ENCODE measurements at places on chromosomes 7 and 10.
A peak's percentile ranks its signal among the peaks of the same experiment; 100 is the strongest.

DNA sequence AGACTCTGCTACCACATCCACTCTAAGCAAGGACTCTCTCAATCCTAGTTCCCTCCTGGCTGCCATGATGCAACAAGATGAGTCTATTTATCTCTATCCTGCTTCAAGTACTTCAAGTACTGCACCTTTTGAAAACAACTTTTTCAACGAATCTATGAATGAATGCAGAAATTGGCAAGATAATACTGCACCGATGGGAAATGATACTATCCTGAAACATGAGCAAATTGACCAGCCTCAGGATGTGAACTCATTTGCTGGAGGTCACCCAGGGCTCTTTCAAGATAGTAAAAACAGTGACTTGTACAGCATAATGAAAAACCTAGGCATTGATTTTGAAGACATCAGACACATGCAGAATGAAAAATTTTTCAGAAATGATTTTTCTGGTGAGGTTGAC lies 40.7 kb downstream of the AHR start:
- no peak for DNase-seq

DNA sequence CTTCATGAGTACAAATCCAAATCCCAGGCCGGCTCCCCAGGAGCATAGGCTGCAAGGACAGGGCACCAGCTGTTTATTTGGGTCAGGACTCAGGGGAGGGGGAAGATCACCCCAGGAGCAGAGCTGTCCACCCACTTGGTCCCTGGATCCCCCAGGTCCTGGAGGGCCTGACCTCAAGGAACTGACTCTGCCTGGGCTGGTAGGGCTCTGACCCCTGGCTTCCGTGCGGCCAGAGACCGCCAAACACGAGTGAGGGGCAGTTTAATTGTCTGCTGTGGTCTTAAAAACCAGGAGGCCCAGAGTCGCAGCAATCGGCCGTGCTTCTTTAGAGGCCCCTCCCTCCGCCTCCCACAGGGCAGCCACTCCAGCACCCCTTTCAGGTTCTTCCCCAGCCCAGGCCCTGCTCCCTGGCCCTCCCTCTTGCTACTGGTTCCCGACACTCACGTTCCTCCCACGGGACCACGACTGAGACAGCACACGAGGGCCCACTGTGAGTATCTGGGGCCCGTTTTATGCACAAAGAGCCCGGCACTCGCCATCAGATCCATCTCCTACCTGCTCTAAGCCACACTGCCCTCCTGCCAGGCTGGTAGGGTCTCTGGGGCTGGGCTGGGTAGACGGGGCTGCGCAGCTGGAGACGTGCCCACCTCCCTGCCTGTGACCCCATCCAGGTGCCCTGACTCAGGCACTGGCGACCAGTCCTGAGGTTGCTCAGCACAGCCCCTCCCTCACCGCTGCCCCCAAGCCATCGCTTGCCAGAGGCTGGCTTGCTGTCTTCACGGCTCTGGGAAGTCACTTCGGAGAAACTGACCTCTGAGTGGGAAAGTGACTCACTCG lies 30.0 kb upstream of the CFAP46 start:
- no peak for DNase-seq

GRCh38 chr7:157389951-157390730 lies 53.3 kb downstream of the DNAJB6 start:
- peak; percentile 35 for DNase-seq

GRCh38 chr10:35819736-35820135 lies 177.6 kb upstream of the FZD8 start:
- DNase-seq = no peak

DNA sequence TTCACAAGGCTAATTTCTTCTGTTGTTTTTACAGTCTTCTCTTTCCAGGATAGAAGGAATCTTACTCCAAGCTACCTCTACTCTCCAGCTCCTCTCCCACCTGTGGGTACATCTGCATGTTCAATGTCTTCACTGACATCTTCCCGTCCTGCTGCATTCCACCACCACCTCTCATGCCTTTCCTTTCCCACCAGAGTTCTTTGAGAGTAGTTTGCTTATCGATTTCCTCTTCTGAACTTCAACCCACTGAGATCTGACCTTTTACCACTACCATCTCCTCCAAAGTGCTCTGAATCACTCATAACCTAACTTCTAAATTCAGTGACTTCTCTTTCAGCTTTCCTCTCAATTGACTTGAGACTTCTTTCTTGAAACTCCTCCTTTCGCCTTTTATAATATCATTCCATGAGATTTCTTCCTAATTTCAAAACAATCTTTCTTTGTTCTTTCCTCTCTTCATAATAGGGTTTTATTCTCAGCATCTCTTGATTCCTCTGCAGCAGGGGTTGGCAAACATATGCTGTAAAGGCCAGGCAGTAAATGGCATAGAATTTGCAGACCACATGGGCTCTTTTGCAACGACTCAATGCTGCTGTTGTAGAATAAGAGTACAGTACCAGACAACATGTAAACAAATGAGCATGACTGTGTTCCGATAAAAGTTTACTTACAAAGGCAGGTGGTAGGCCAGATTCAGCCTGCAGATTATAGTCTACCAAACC lies 22.1 kb downstream of the ACSL5 start:
- DNase-seq = no peak

DNA sequence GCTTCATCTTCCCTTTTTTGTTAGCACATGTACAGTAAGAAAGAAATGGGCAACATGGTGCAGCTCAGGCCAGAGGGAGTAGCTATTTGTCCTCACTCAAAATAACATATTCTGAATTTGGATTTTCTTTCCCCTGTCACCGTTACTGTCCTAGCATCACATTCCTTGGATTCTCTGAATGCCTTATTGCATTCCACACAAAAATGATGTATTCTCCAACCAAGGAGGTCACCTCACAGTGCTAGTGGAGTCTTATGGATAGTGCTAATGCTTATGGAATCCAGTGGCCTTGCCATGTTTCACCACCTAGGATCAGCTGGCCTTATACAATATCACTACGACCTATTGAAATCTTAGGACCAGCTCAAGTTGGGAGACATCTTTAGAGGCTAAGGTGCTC lies 7.2 kb downstream of the PRSS58 start:
- no peak for DNase-seq

- no peak for DNase-seq
These were observed 142.8 kb downstream of the CYP26A1 start for GRCh38 chr10:93216341-93216985.

Data from hepatic stellate cell (primary cell).